ENCODE measurements at places on chromosomes 3 and 15. TPM values are rescaled to one million over a fixed set of nuclear protein-coding genes. Genes with fewer than 3 reads are reported as not detected.

The ALDH1A3 gene
- 24.2 TPM for total RNA-seq

The SGO1 gene
- 0.78 TPM for total RNA-seq

The APPL1 gene
- 45.7 TPM for total RNA-seq

The TMEM158 gene
- total RNA-seq = 6.5 TPM

The ECE2 gene
- 0.81 TPM for total RNA-seq

DNA sequence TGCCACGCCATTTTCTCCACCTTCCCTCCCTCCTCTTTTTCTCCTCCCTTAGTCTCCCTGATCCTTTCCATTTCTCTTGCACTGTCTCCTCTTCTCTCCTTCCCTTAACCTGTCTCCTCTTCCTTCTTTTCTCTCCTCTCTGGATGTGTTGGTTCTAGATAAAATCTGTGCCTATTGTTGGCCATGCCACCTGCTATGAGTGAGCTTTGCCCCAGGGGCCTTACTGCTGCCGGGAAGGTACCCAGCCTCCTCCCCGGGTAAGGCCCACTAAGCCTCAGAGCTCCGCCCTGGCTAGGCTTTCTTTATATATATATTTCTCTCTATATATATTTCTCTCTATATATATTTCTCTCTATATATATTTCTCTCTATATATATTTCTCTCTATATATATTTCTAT is 14.7 kb downstream of the GPD1L start:
- DNase-seq = no peak

- DNase-seq = no peak
Measured at GRCh38 chr3:126621171-126621570, 33.8 kb downstream of the TXNRD3 start.

DNA sequence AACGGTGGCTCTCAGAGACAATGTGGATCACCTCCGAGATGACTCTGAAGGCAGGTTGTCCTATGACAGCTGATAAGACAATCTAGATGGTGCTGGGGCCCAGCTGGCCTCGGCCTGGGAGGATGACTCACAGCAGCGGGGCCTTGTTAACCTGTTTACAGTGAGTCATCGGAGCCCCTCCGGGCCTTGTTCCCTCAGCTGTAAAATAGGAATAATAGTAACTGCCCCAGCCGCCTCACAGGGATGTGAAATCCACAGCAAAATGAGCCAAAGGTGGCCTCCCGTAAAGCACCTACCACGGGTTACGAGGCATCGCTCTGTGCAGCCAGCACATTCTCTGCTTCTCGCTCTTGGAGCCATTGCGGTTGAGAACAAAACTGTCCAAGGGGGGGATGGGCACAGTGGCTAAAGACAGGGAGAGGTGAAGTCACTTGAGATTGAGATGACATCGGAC is 88.6 kb upstream of the RASGRF1 start:
- no peak for DNase-seq

DNA sequence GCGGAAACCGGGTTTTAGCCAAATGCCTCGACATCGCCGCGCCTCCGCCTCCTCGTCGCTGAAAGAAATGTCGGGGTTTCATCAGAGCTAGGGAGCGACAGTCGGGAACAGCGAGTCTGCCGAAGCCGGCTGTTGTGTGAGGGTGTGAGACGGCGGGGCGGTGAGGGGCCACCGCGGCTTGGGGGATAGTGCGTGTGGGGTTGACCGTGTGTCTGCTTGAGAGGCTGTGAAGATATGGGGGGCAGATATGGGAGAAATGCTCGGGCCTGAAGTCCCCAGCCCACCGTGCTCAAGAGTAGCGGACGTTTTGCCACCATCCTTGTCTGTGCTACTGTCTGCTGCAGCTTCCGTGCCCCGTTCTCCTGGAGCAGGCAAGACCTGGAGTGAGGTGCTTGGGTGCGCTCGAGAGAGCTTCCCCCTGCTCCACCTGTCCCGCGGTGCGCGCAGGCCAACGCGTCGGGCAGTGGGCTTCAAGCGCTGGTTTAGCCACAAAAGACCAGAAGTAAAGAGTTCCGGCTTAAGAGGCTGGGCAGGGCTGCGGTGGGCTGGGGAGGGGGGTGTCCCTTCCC is 716 bp upstream of the ISLR2 start:
- DNase-seq = no peak

GRCh38 chr15:52039925-52040781 is 21.1 kb downstream of the MAPK6 start:
- no peak for DNase-seq

DNA sequence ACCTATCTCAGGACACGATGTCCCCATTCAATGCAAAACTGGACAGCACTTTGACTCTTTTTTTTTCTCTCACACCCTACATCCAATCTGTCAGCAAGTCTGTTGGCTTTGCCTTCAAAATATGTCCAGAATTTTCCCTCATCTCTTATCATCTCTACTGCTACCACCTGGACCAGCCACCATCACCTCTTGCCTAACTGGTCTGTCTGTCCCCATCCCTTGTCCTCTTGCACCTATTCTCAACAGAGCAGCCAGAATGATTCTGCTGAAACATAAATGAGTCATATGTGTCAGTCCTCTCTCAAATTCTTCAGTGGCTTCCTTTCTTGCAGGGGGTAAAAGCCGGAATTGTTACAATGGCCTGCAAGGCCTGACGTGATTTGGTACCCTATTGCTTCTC is 105.8 kb downstream of the CYP19A1 start:
- no peak for DNase-seq

DNA sequence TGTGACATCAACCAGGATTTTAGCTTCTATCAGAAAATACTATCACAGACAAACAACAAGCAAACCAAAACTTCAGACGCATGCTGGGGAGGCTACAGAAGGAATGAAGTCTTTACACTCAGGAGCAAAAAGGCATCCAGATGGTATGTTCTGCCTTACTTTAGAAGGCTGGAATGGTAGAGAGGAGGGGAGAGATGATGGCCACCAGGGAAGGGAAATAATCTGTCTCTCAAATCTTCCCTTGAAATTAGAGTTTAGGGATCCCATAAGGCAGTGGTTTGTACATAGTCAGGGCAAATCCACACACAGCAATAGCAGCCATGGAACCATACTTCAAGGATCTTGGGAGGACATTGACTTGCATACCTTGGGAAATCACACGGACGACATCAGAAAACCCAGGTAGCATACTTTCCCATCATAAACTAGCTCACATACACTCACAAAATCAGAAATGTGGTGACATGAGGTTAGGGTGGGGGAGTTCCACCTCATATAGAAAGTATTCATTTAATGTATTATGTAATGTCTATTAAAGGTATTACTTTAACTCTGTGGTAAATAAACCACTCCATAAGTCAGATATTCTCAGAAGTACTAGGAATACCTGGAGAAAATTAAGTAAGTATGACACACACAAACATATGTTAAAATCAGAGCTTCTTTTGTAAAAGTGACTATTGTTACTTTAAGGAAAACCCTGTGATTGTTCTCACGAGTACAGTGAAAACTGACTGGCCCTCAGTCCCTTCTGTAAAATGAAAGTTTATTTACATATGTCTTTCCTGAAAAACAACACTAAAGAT is 9.4 kb downstream of the BTLA start:
- no peak for DNase-seq

DNA sequence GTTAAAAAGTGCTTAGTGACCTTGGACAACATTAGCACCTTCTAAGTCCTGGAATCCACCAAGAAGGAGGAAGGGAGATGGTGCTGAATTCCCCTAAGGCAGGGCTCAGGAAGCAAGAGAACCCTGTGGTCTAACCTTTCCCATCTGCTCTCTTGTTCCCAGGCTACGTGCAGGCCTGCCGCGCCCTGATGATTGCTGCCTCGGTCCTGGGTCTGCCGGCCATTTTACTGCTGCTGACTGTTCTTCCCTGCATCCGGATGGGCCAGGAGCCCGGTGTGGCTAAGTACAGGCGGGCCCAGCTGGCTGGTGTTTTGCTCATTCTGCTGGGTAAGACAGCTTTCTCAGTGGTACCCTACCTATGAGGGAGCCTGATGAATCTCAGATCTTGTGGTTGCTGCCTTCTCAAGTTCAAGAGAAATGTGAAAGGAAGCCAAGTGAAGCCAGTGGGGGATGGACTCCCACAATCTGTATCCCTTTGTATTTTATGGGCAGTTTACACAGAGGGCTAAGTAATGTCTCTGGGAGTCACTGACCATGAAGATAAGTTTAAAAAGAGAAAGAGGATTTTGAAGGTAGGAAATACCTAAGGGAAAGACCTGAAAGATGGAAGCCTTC is 4.4 kb downstream of the CLDN11 start:
- no peak for DNase-seq

DNA sequence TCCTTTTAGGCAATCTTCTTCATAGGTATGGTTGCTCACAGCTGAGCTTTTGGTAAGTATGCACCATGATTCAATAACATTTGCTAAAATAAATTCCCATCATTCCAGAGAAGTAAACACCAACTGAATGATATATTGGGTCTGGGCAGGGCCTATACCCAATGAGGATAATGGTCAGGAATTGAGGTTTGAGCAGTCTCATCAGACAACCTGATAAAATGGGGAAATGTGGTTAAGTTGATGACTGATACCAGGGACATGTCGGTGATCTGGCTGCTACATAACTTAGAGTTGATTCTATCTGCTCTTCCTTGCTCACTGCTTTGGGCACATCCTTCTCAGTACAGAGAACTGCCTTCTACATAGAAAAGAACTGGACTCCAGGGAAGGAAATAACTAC is 92.9 kb downstream of the GPR156 start:
- DNase-seq = no peak

DNA sequence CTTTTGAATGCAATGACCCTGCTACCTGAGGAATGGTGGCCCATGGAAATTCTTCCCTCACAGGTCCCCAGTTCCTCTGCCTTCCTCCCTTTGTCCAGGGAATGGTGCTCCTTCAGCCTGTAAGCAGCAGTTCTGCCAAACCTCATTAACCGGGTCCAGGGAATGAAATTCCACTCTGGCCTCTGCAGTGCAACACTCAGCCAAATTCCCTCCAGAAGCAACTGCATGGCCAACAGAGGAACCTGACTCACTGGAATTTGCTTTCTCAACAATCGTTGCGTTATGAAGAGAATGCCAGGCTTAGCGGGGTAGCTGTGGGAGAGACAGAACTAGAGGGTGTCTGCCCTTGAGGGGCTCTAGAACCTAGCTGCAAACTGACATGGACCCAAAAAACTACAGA is 449.4 kb upstream of the PROK2 start:
- no peak for DNase-seq

DNA sequence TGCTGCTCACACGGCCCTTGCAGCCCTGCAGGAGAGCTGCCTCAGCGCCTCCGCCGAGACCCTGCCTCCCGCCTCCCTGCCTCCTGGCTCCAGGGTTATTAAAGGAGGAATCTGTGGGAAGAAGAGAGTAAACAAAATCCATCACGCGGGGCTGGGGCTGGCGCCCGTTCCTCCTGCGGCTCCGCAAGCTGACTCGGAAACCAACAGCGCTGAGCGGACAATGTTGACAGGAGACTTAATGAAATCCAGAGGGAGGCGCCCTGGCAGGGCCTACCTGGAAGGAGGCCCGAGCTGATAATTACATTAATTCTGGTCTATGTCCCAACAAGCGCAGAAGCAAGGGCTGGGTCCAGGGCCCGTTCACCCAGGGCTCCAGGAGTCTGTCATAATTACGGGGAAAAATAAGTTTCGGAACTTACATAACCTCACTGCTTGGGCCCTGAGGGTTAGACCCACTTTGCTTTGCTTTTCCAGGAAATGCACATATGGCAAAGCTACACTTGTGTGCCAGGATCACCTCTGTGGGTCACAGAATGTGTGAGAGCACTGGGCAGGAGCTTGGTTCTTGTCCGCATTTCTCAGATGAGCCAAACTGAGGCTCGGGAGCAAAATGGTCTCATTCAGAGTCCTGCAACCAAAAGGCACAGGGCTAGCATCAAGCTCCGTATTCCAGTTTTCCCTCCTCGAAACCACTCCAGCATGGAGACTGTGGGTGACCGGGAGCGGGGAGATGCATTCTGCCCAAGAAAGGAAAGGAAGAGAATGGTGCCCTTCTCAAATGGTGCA is 43.8 kb upstream of the SLC6A6 start:
- peak; percentile 70 for DNase-seq

- no peak for DNase-seq
Measured at GRCh38 chr3:195352895-195353488, 82.0 kb upstream of the XXYLT1 start.

DNA sequence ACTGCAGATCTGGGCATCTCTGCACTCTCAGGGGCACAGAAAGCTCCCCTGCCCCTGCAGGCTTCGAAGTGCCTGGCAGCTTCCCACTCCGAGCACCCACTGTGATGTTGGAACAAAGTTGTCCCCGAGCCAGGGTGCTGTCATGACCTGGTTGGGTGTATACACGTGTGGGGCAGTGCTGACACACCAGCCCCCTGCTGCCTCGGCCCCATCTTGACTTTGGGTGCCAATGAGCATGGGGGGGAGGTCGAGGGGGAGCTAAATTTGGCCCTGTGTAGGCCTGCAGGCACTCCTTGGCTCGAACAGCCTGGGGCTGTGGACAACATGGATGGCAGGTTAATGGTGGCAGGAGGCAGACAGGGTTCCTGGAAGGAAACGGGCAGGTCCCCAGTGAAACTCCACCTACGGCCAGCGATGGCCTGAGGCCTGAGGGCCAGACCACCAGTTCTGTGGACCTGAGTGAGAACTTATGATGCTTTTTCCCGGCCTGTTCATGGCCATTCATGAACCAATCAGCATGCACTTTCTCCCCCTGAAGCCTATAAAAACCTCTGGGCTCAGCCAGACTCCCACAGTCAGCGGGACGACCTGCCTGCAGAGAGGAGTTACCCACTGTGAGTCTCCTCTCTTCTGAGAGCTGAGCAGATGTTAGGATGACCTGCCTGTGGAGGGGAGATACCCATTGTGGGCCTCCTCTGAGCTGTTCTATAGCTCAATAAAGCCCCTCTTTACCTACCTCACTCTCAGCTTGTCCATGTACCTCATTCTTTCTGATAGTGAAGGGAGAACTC is 1029.1 kb upstream of the GBE1 start:
- no peak for DNase-seq
